ENCODE measurements at places on chromosomes 11 and 22. TPM values are rescaled to one million over a fixed set of nuclear protein-coding genes. Genes with fewer than 3 reads are reported as not detected.
A peak's percentile ranks its signal among the peaks of the same experiment; 100 is the strongest.

GRCh38 chr11:67438158-67438902, 848 bp upstream of the PTPRCAP start:
- no peaks in the 10 kb centered on the region for H3K27me3 ChIP-seq
- peak overlapping the region; percentile 4 for H3K27ac ChIP-seq
- H3K4me3 ChIP-seq = peak overlapping the region; percentile 32
- peaks cover 57% of the 10 kb centered on the region for H3K36me3 ChIP-seq
- no peak for DNase-seq
- H3K4me1 ChIP-seq = peaks cover 54% of the 10 kb centered on the region

DNA sequence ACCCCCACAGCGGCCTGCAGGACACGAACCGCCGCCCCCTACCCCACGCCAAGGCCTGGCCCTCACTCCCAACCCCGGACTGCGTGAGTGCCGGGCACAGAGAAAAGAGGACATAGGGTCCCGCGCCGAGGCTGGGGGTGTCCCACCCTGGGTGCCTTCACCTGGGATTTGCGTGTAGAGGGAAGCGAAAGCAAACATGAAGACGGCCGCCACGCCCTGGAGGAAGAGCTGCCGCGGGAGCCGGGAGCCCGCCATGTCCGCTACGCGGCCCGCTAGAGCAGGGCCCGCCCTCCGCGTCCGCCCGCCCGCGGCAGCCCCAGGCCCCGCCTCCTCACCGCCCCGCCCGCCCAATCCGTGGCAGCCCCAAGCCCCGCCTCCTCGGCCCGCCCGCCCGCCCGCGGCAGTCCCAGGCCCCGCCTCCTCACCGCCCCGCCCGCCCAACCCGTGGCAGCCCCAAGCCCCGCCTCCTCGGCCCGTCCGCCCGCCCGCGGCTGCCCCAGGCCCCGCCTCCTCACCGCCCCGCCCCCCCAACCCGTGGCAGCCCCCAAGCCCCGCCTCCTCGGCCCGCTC, at the start of gene LMF2:
LMF2 (minus strand) TSS at position 282 of the 570 bp plus-strand sequence; CDS start at position 255, 27 bp downstream.
- H3K27ac ChIP-seq = peak within 1 kb of the TSS; percentile 90
- no peak for DNase-seq
- H3K36me3 ChIP-seq = peaks cover 31% of the 10 kb centered on the region
- peaks cover 49% of the 10 kb centered on the region for H3K4me1 ChIP-seq

DNA sequence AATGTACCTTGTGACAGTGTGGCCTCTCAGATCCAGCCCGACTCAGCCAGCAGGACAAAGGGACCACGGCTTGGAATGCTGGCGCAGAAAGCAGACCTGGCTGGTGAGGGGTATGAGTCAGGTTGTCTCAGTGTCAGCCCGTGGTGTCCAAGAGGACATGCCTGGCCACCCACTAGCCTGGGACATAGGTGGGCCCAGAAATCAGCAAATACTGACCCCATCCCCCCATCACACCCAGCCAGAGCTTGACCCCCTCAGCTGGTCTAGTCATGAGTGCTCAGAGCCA, 4.5 kb downstream of the BANF1 start:
- H3K4me1 ChIP-seq = peaks cover 16% of the 10 kb centered on the region
- H3K27me3 ChIP-seq = no peaks in the 10 kb centered on the region
- no peak overlapping the region for H3K27ac ChIP-seq

- peaks cover 68% of the 10 kb centered on the region for H3K4me1 ChIP-seq
- no peaks in the 10 kb centered on the region for H3K36me3 ChIP-seq
- H3K4me3 ChIP-seq = peak overlapping the region; percentile 15
- peak overlapping the region; percentile 76 for H3K27ac ChIP-seq
- no peaks in the 10 kb centered on the region for H3K27me3 ChIP-seq
Measured at GRCh38 chr11:94134651-94135512, 6.2 kb downstream of the PANX1 start.

The MS4A7 gene
- total RNA-seq = 23.3 TPM

DNA sequence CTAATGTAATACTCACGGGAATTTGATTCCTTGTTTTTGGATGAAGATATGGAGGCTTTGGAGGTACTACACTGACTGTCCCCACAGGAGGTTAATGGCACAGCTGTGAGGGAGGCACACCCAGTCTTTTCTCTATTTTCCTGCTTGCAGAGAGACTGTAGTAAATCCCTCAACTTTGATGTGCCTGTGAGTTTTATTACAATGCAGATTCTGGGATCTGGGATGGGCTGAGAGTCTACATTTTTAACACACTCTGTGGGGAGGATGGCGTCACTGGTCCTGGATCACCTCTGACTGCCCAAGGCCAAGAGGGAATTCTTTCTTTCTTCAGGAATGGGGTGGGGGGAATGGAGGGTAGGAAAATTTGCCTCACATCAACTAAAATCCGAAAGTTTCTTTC, 80.2 kb upstream of the NTM start:
- H3K27me3 ChIP-seq = no peaks in the 10 kb centered on the region
- DNase-seq = no peak
- H3K27ac ChIP-seq = no peak overlapping the region
- H3K4me1 ChIP-seq = no peaks in the 10 kb centered on the region

The NPAS4 gene
- not detected for total RNA-seq

DNA sequence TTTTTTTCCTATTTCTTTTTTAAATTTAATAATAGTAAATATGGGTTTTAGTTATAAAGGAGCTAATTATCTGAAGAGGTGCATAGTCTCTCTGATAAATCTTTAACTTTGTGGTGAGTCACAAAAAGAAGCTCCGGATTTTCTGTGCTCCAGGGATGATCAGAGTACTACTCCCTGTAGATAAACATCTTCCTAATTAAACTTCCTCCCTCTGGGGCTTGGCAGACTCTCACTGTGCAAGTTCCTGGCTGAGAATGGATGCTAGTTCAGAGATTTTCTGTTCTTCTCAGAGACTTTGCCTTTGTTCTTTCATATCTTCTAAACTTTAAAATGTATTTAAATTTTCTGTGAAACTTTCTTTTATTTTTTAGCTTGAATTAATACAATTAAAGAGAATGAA, at the start of gene OR10G7:
OR10G7 (minus strand) TSS at position 72 of the 400 bp plus-strand sequence. CDS start 2,324 bp downstream, outside the sequence.
- H3K27me3 ChIP-seq = no peaks in the 10 kb centered on the region
- no peak within 1 kb of the TSS for H3K27ac ChIP-seq
- H3K4me3 ChIP-seq = no peak within 1 kb of the TSS

DNA sequence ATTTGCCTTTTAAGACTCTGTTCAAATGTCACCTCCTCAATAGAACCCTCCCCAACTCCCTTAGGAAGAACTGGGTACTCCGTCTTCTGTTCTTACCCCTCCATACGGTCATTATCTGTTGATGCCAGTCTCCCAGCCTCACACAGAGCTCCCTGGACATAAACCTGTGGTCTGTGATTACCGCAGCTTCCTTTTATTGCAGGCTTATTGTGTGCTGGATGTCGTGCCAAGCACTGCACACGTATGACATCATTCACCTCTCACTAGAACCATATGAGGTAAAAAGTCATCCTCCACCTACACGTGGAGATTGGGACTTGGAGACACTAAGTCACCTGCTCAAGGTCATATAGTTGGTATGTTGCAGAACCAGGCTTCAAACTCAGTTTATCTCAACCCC, 15.3 kb downstream of the PTPN5 start:
- H3K27me3 ChIP-seq = no peaks in the 10 kb centered on the region
- H3K4me1 ChIP-seq = peaks cover 8% of the 10 kb centered on the region
- no peaks in the 10 kb centered on the region for H3K36me3 ChIP-seq
- no peak for DNase-seq

The PRR5 gene
- total RNA-seq = 36.8 TPM

DNA sequence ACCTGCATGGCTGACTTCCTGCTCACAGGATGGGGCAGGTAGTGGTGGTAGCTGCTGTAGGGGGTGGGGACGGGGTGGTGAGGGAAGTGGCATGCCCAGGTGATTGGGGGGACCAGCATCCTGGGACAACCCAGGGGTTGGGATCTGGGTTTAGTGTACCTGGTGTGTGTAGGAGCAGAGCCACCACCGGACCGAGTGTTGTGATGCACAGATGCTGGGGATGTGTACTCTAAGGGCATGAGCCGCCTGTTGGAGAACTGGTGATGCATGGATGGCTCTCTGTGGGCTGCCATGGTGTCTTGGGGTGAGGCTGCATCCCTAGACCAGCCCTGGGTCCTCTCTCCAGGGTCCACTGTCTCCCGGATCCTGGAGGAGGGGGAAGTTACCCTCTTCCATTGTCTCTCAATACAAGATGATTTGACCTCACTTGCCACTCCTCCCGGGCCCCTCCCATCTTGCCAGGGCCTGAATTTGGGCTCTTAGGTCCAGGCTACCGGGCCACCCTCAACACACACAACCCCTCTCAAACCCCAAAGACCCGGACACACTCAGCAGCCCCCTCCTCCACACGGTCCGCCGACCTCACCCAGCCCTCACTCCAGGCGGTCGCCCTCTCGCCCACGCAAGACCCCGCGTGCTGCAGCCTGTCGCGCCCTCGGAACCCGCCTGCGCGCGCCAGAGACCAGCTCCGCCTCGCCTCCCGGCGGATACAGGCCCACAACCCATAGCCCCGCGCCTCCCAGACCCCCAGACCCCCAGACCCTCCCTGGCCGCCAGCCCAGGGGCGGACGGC, 619 bp downstream of the LRRC75B start:
- H3K27me3 ChIP-seq = no peaks in the 10 kb centered on the region
- no peak for DNase-seq
- no peaks in the 10 kb centered on the region for H3K36me3 ChIP-seq
- peak overlapping the region; percentile 80 for H3K4me3 ChIP-seq

- no peak overlapping the region for H3K27ac ChIP-seq
- H3K4me1 ChIP-seq = peaks cover 20% of the 10 kb centered on the region
- no peak for DNase-seq
- H3K4me3 ChIP-seq = no peak overlapping the region
- H3K27me3 ChIP-seq = no peaks in the 10 kb centered on the region
- no peaks in the 10 kb centered on the region for H3K36me3 ChIP-seq
Measured at GRCh38 chr22:41501209-41501608, 32.3 kb downstream of the ACO2 start.

GRCh38 chr11:65170058-65170534, at the start of gene SPDYC:
TSS of gene SPDYC (plus strand) at chr11:65170233. CDS start at chr11:65171358, 1,125 bp downstream.
- H3K4me3 ChIP-seq = no peak within 1 kb of the TSS
- DNase-seq = no peak
- no peaks in the 10 kb centered on the region for H3K4me1 ChIP-seq
- H3K27me3 ChIP-seq = no peaks in the 10 kb centered on the region
- no peaks in the 10 kb centered on the region for H3K36me3 ChIP-seq

The OR51Q1 gene
- total RNA-seq = not detected

The TSGA10IP gene
- total RNA-seq = not detected

GRCh38 chr11:9001736-9002135, 2.1 kb downstream of the NRIP3 start:
- H3K4me3 ChIP-seq = no peak overlapping the region
- H3K27ac ChIP-seq = no peak overlapping the region
- H3K4me1 ChIP-seq = peaks cover 25% of the 10 kb centered on the region
- H3K27me3 ChIP-seq = no peaks in the 10 kb centered on the region

The RAB38 gene
- total RNA-seq = 24.1 TPM

- H3K4me1 ChIP-seq = peaks cover 8% of the 10 kb centered on the region
- no peaks in the 10 kb centered on the region for H3K27me3 ChIP-seq
- no peak overlapping the region for H3K27ac ChIP-seq
Measured at GRCh38 chr11:4645974-4646373, 2.2 kb downstream of the OR51E1 start.

- no peak for DNase-seq
- H3K27ac ChIP-seq = no peak overlapping the region
- peaks cover 39% of the 10 kb centered on the region for H3K4me1 ChIP-seq
- no peaks in the 10 kb centered on the region for H3K36me3 ChIP-seq
- no peaks in the 10 kb centered on the region for H3K27me3 ChIP-seq
Measured at GRCh38 chr11:57456960-57457642, 3.2 kb upstream of the RTN4RL2 start.

The SUSD2 gene
- 9.1 TPM for total RNA-seq

- H3K27ac ChIP-seq = no peak overlapping the region
- H3K36me3 ChIP-seq = no peaks in the 10 kb centered on the region
Measured at GRCh38 chr11:1639666-1640065, 10.1 kb downstream of the KRTAP5-5 start.

DNA sequence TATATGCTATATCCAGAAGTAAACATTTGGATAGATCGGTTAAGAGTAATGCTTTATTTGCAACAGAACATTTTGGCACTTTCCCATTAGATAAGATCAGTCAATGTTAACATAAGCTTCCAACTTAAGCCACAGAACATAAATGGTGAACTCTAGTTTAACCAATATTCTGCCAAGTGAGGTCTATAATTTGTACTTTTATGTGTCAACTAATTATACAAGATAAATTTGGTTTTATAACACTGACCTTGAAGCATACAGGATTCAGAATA, 23.5 kb upstream of the BLID start:
- H3K36me3 ChIP-seq = no peaks in the 10 kb centered on the region
- no peak overlapping the region for H3K27ac ChIP-seq
- no peak overlapping the region for H3K4me3 ChIP-seq
- no peaks in the 10 kb centered on the region for H3K27me3 ChIP-seq

GRCh38 chr11:40987776-40988435, 471.5 kb downstream of the LRRC4C start:
- no peaks in the 10 kb centered on the region for H3K4me1 ChIP-seq
- no peaks in the 10 kb centered on the region for H3K27me3 ChIP-seq
- no peak overlapping the region for H3K27ac ChIP-seq
- H3K4me3 ChIP-seq = no peak overlapping the region

- H3K4me3 ChIP-seq = no peak overlapping the region
- no peaks in the 10 kb centered on the region for H3K4me1 ChIP-seq
- no peaks in the 10 kb centered on the region for H3K27me3 ChIP-seq
- no peak overlapping the region for H3K27ac ChIP-seq
- DNase-seq = no peak
Measured at GRCh38 chr22:48106715-48107259, 1344.3 kb downstream of the TBC1D22A start.

- no peaks in the 10 kb centered on the region for H3K27me3 ChIP-seq
- H3K4me1 ChIP-seq = no peaks in the 10 kb centered on the region
- no peak overlapping the region for H3K4me3 ChIP-seq
- no peak overlapping the region for H3K27ac ChIP-seq
- no peak for DNase-seq
Measured at GRCh38 chr11:44537679-44538078, 27.8 kb upstream of the CD82 start.

The RAG1 gene
- 0.25 TPM for total RNA-seq

DNA sequence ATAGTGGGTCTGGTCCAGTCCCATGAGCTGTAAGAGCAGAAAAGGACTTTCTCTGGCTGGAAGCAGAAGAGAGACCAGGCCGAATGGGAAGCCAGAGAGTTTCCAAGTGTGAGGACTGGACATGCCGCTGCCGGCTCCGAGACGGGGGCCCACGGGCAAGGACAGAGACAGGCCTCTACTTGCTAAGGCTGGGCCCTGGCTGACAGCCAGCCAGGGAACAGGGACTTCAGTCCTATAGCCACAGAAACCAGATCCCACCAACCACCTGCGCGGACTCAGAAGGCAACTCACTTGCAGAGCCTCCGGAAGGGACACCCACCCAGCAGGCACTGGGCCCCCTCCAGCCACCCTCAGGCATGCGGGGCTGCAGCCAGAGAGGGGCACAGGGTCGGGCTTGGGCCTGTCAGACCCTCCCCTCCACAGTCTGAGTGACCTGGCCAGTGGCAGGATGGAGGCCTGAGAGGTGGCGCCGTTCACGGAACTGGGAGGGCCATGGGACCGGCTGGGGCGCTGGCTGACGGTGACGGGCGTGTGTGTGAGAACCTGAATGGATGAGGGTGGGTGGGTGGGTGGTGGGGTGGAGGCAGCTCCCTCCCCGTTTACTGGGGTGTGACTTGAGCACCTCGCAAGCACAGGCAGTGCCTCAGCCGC, 47.8 kb upstream of the A4GALT start:
- DNase-seq = no peak
- H3K27me3 ChIP-seq = no peaks in the 10 kb centered on the region
- no peaks in the 10 kb centered on the region for H3K36me3 ChIP-seq
- peaks cover 9% of the 10 kb centered on the region for H3K4me1 ChIP-seq
- H3K4me3 ChIP-seq = no peak overlapping the region

GRCh38 chr22:33260498-33260897, 202.3 kb upstream of the SYN3 start:
- H3K27me3 ChIP-seq = no peaks in the 10 kb centered on the region
- H3K4me1 ChIP-seq = no peaks in the 10 kb centered on the region
- H3K36me3 ChIP-seq = no peaks in the 10 kb centered on the region
